ENCODE measurements at places on chromosomes 12 and 14.

DNA sequence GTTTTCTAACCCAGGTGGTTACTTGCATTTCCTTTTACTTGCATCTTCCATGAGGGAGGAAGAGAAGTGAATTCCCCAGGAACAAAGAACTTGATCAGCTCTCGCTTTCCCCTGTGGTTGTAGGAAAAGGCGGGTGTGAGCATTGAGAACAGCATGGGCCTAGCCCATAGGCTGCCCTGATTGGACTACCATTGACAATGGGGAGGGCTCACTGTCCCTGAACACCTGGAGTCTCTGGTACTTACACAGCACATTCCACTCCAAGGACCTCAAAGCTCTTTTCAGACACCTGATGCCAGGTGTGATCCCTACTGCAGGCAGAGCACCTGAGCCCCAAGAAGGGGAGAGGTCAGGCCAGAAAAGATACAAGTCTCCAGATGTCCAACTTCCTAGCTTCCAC, 25.0 kb downstream of the MAX start:
- DNase-seq = no peak

DNA sequence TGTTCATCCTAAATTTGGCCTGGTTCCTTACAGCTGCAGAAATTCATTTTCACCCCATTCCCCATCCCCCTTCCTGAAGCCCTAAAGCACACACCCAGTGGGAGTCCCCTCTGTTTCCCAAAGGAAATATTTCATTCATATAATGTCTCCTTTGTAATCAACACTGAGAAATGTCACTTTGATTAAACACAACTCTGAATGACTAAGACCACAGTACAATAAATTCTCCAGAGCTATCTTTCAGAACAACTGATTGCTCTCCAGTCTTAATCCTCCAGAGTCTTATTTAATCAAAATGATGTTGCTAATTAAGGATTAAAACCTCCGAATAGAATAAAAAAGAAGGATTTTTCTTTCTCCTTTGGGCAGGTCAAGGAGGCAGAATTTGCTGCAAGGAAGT, 6.4 kb downstream of the SLC15A5 start:
- no peak for DNase-seq

- no peak for DNase-seq
These were observed 22.4 kb downstream of the FAM222A start for GRCh38 chr12:109735825-109736551.

DNA sequence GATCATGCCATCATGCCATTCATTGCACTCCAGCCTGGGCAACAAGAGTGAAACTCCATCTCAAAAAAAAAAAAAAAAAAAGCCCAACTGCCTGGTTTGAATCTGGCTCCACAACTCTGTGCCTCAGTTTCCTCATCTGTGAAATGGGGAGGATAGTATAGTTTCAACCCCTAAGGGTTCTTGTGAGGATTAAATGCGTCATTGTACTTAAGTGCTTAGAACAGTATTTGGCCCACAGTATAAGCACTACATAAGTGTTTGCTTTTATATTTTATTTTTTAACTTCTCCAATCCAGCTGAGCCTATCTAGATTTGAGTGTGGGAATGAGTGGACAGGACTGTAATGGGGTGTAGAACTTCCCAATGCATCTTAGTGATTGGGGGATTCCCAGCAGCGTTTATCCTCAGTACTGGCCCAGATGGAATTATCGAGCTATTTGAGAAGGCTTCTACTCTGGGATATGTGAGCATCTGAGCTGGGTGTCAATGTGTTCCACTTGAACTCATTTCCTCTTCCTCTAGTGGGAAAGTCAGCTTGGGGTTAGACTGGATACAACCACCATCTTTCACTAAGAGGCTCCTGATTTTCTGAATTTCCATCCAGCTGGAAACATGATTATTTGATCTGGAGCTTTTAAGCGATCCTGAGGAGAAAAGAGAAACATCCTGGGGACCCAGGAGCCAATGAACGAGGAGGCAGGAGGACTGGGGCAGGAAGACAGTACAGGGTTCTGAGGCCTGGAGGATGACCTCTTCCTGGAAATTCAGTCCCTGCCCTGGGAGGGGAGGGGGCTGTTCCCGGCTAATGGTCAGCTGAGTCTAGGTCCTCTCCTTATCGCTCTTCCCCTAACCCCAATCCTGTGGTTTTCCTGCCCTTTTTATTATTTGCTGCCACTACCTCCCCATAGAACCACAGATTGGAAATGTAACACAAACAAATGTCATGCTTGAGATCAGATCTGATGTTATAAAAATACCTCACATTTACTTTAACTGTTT, 9.3 kb upstream of the ESPL1 start:
- DNase-seq = no peak

GRCh38 chr14:23442721-23443356, 7.4 kb upstream of the MYH7 start:
- DNase-seq = no peak

DNA sequence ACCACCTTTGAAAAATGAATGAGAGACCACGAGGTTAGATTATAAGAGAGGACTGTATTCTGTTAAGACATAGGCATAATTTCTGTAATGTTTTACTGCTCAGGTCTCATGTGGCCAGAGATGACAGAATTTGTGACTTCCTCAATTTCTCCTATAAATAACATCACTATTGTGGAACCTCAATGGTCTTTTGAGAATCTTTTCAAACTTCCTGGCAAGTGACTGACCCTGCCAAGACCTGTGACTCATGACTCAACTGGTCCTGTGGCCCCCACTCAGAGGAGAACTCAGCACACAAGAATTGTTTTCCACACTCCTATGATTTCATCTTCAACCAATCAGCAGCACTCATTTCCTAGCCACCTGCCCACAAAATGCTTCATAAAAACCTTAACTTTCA, 508.2 kb upstream of the ATP2B1 start:
- DNase-seq = no peak

DNA sequence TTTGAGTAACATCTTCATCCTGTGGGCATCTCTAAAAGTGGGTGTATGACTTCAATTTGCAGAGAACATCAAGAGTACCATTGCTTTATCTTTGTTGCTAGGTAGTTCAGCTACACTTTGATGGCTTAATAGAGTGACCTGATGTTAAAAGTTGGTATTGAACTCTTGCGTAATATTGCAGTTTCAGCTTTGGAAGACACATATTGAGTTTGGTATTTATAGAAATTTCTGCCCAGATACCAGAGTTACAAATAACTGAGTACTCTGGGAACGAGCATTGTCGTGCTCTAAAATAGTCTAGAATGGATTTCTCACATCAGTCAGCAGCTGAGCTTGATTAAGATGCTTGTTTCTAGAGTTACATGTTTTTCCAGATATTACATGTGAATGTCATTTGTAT, 24.8 kb upstream of the AKAP5 start:
- no peak for DNase-seq

DNA sequence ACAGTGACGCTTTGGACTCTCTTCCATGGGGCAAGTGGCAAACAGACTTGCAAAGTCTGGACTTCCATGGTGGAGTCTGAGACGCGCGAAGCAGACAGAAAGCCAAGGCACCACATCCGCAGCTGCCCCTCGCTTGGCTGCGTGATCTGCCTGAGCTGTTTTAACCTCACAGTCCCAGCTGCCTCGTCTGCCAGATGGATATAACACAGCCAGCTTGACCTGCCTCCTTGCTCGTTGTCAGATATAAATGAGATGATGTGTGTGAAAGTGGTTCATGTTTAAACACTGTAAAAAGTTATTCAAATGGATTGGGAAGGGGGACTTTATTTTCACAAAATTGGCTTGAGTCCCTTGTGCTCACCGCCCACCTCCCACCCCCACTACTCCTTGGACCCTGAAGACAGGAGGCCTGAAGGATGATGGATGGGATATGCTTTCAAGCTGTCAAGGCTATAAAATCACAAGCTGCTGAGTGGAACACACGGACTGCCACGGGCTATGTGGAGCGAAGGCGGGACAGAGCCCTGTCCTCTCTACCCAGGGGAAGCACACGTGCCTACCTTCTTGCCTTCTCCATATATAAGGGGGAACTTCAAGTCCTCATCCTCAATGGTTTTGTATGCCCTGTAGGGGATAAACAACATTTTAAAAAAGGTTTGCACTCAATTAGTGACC, 226.9 kb downstream of the MON2 start:
- no peak for DNase-seq

DNA sequence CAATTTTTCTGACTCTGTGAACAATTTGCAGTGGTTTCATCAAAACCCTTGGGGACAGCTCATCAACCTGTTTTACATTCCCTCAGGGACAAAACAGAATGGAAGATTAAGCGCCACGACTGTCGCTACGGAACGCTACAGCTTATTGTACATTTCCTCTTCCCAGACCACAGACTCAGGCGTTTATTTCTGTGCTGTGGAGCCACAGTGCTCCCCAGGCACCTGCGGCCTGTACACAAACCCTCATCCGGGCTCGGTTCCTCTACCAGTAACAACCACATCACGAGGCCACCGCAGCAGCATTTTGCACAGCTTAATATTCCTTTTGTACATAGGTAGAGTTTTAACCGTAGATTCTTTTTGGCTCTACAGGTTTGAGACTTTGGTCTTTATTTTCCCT, 397.4 kb upstream of the OR4E1 start:
- DNase-seq = no peak

DNA sequence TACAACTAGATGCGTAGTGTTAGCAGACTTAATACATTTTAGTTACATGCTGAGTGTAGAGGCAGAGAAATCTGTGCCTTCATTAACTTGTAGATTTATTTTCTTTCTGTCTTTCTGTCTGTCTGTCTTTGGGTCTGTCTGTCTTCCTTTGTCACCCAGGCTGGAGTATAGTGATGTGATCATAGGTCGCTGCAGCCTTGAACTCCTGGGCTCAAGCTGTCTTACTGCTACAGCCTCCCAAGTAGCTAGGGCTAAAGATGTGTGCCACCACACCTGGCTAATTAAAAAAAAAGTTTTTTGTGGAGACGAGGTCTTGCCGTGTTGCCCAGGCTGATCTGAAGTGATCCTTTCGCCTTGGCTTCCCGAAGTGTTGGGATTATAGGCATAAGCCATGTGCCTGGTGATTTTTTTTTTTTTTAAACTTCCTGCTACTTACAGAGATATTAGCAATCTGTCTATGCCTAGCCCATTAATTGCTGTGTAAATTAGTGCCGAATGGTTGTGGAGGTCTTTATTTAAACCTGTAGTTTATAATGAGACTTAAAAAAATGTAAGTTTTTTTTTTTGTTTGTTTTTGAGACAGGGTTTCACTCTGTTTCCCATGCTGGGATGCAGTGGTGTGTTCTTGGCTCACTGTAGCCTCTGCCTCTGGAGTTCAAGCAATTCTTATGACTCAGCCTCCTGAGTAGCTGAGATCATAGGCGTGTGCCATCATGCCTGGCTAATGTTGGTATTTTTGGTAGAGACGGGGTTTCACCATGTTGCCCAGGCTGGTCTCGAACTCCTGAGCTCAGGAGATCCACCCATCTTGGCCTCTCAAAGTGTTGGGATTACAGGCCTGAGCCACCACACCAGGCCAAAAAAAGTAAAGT, 22.8 kb downstream of the ERC1 start:
- no peak for DNase-seq

- no peak for DNase-seq
These were observed 11.1 kb downstream of the OLR1 start for GRCh38 chr12:10160617-10161385.

DNA sequence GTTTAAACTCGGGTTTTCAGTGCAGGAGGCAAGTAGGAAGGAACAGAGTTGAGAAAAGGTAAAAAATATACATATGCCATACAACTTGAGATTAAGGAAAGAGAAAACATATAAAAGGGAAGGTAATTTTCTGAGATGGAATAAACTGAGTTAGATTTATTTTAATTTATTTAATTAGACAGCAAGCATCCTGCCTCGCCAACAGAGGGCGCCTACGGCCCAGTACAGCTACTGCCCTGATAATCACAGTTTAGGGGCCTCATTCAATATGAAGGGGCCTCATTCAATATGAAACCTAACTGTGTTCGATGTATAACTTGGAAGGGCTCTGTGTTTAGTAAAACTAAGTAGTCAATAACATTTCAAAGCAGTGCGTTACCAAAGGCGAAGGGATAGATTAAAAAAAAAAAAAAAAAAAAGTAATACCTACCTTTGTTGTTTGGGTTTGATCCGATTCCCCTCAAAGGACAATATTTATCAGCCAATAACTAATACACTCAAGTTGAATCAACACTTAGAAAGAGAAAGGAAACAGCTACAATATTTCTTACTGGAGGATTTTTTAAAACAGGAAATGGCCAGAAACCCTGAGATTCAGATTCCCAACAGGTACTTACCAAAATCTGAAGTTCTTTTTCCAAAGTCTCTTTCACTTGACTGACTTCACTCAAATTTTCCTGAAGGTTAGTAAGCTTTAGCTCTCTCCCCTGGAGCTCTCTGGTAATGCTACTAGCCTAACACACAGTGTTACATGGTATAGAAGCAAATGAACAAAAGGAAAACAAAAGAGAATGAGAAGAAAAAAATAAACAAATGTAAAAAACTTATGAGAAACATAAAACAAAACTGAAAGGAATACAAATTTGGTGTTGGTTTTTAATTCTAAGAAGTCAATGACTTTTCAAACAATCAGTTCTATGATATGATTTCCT, 70.0 kb upstream of the VPS33A start:
- DNase-seq = no peak

- DNase-seq = no peak
These were observed 6.8 kb upstream of the SLC38A2 start for GRCh38 chr12:46379352-46379751.

DNA sequence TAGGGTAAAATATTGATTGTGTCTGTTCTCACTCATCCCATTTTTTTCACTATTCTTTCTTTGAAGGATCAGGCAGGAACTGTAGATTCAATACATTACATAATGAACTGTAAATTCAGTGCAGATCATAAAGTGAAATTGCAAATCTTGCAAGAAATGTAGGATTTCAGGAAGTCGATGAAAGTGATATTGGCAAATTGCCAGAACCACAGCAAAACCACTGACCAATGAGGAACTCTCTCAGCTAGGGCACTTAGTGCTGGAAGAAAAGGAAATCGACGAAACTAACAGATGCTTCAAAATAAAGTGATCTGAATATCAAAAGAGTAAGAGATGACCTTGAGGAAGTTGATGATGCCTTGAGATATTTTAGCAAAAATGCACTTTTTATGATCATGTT, 157.6 kb downstream of the AACS start:
- no peak for DNase-seq

DNA sequence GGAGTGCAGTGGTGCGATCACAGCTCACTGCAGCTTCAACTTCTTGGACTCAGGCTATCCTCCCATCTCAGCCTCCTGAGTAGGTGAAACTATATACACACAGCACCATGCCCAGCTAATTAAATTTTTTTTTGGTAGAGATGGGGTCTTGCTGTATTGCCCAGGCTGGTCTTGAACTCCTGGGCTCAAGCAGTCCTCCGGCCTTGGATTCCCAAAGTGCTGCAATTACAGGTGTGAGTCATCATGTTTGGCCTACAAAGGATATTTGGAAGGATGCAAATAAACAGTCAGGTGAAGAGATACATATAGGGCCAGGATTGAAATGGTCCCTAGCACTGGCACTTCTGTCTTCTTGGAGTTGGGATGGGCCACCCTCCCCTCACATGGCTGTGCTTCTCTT, 23.9 kb downstream of the RCOR1 start:
- no peak for DNase-seq
